ENCODE measurements at places on chromosomes 1 and 21.

DNA sequence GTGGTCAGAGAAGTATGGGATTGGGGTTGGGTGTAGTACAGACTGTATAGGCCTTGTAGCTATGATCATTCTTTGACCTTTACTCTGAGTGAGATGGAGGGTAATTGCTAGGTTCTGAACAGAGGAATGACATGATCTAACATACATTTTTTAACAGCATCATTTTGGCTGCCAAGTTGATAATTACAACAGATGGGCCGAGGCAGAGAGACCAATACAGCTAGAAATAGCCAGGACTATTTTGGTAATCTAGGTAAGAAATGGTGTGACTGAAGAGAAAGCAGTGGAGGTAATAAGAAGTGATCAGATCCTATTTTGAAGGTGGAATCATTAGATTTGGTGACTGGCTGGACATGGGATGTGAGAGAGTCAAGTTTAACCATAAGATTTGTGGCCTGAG, 43.5 kb downstream of the RPAP2 start:
- no peak for DNase-seq

DNA sequence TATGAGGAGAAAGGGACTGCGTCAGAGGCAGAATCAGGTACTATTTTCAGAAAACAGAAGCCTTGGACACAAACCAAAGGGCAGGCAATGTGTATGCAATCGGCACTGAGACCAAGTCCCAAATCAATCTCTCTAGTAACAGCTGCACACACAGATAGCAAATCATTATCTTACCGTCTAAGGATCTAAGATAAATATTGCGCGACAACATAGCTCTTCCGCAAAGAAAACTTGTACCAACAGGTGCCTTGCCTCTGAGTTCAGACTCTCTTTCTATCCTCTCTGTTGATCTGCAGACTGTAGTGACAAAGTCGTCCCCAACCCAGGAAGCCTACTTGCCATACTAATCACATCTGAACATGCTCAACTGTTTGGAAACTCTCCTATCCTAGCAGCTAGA, 22.6 kb upstream of the SAMD13 start:
- no peak for DNase-seq

DNA sequence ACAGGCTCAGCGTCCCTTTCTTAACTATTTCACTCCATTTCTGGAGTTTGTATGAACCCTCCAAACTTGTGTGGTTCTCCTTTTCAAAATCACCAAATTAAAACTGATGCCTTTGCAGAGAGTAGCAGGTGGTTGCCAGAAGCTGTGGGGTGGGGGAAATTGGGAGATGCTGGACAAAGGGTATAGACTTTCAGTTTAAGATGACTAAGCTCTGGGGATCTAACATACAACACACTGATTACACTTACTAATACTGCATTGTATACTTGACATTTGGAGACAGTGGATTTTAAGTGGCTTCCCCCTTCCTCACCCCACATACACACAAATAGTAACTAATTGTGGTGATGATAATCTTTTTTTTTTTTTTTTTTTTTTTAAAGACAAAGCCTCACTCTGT, 11.1 kb upstream of the SCYL3 start:
- DNase-seq: no peak

DNA sequence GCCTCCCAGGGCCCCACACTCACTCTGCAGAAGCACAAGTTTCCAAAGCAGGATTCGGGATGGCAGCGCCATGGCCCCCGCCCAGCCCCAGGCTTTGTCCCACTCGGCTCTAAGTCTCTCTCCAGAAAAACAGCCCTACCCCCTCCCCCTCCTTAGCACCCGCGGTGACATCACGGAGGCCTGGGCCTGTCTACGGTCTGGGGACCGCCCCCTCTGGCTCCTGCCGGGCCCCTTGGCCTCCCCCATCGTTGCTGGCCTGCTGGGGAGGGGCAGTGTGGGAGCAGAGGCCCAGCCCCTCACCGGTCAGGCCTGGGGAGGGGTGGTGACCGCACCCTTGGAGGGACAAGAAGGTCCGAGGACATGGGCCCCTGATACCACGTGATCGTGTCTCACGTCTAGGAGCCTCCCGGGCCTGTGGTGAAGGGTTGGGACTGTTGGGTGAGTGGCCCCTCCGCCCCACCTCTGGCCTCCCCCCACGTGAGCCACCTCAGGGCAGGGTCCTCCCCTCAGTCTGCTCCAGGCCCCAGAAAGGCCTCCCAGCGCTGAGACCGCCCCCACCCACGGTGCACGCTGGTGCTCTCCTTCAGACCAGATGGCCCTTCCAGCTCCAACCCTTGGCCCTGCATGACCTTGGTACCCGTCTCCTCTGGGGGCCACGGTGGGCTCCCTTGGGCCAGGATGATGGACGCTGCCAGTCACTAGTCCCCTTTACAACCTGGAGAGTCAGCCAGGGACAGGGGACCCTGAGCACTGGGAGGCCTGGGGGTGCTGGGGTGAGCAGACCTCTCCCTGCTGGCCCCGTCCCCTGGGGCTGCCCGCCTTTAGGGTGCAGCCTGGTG, at the start of gene MXRA8:
MXRA8 (minus strand) TSS at position 123 of the 839 bp plus-strand sequence; CDS start at position 72, 51 bp downstream.
- DNase-seq: no peak

GRCh38 chr1:14082331-14082730, 382.3 kb downstream of the PRDM2 start:
- no peak for DNase-seq

GRCh38 chr1:107637101-107637500, 327.9 kb downstream of the VAV3 start:
- no peak for DNase-seq

DNA sequence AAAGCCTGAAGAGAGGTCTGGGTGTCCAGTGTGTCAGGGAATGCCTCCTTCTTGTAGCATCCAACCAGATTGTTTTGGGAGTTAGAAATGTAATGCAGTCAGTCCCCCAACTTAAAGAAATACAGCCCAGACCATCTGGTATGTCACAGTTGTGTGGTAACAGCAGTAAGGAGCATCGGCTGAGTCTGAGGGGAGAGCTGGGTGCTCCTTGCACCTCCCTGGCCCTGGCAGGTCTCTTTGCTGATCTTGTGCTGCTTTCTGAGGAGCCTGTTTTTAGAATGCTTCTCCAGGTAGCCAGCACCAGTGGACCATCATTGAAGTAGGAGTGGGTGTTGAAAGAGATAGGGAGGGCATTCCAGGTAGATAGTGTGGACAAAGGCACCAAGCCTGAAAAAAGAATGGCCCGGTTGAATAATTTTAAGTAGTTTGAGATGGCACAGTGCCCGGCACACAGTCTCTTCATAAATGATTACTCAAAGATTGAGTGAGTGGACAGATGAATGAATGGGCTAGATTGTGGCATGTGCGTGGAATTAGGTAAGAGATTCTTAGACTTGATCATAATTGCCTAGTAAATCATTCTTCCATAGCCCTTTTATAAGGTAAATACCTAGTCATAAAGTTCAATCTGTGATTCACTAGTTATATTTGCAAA, 46.5 kb downstream of the LAMC1 start:
- DNase-seq: no peak

GRCh38 chr1:37498872-37499617, 15.5 kb downstream of the MEAF6 start:
- no peak for DNase-seq

DNA sequence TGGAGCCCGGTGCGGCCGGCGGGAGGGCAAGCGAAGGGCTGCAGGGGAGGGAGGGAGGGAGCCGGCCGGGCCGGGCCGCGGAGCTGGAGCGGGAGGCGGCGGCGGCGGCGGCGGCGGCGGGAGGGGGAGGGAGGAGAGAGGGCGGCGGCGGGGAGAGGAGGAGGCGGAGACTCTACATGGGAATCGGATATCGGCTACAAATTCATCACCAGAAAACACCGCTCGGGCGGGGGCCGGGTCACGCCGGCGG, at the start of gene AKT3:
AKT3 (minus strand) TSS at position 42 of the 250 bp plus-strand sequence. CDS start 7,073 bp downstream, outside the sequence.
- no peak for DNase-seq

GRCh38 chr1:203166192-203166940, 9.3 kb downstream of the MYBPH start:
- DNase-seq: no peak

- DNase-seq: no peak
Observed at GRCh38 chr1:244970236-244970743, 105.9 kb upstream of the HNRNPU start.

DNA sequence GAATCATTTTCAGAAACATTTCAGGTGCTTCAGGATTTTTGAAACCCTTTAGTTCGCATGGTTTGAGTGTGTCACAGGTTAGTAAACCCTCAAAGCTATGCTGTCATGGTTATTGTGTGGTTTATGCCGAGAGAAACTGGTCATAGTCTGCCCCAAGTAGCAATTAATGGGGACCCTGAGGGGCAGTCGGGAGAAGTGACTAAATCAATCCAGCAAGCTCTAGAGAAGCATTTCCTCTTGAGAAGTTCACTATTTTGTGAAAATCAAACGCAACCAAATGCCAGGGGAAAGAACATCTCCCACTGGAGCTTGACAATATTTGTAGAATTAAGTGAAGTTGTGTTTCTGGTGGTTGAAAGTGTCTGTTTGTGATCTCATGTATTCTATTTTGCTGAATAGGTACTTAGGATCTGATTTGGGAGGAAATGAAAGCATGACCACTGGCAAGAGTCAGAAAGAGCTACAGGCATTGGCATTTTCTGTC, 63.0 kb upstream of the BACH1 start:
- DNase-seq: no peak

GRCh38 chr21:45109831-45110492, 35.6 kb downstream of the ADARB1 start:
- no peak for DNase-seq

DNA sequence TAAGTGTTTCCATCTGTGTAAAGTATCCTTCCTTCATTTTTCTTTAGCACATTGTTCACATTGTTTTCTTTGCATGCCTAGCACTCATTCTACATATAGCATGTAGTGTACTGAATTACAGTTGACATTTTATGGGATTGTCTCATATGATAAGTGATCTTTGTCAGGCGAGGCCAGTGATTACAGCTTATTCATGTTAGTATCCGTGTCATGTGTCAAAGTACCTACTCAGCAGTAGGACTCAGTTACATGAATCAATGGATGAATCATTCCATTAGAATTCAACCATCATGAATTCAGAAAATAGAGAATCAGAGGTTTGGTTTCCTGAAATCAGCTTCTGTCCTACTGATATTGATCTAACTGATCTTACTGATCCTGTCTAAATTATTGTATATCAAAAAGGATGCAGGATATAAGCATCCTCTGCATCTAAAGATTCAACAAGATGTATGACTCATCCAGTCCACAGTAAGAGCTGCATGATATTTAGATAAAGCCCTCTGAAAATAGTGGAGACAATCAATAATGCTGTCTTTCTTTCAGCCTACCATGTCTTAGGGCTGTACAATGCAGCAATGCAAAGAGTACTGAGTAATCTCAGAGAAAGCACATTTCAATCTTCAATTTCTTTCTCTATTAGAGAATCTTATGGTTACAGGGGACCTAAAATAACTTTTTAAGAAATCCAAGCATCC, 20.7 kb upstream of the HRNR start:
- DNase-seq: no peak

DNA sequence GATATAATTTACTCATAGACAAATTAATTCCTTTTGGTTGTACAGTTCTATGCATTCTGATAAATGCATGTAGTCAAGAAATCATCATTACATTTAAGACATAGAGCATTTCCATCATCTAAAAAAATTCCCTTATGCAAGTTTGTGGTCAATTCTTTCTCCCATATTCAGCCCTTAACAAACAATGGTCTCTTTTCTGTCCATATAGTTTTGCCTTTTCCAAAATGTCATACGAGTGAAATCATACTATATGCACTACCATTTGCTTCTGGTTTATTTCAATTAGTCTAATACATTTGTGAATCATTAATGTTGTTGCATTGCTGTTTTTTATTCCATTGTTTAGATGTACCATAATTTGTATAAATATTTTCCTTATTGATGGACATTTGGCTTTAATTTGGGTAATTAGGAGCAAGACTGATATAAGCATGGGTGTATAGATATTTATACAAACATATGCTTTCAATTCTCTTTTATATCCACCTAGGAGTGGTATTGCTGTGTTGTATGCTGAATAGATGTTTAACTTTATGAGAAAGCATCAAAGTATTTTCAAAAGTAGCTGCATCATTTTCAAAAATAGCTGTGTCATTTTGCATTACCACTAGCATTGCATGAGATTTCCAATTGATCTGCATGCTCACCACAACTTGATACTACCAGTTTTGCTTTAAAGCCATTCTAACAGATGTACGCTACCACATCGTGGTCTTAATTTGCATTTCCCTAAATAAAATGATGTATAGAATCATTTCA, 397.0 kb upstream of the ADAMTS5 start:
- no peak for DNase-seq

DNA sequence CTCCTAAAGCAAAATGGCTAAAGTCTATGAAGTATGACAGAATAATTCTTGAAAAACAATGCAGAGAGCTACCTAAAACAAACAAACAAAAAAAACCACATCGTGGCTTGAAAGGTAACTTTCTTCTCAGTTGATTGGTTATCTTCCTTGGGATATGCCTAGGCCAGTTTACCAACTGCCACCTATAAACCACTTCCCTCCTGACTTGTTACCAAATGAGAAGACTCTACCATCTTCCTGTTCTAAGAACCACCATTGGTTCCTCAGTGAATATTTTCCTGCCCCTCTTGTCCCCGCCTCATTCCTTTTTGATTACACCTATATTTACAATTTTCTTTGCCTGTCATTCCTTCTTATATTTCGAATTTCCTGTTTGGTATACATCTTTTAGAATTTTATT, 336.6 kb downstream of the SIPA1L2 start:
- DNase-seq: no peak

DNA sequence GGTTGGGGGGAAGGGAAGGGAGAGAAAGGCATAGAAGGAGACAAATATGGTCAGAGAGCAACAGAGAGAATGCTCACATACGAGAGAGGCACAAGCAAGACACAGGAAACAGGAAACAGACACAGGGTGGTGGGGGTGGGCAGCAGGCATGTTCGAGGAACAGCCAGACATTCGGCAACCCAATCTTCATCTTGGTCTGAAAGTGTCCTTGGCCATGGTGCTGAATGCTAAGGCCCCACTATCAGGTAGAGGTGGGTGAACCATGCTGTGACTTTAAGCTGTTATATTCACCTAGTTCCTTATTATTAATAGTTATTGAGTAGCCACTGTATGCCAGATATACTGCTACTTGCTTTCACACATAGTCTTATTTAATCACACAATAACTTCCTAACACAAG, 109.2 kb downstream of the DDX20 start:
- DNase-seq: no peak

DNA sequence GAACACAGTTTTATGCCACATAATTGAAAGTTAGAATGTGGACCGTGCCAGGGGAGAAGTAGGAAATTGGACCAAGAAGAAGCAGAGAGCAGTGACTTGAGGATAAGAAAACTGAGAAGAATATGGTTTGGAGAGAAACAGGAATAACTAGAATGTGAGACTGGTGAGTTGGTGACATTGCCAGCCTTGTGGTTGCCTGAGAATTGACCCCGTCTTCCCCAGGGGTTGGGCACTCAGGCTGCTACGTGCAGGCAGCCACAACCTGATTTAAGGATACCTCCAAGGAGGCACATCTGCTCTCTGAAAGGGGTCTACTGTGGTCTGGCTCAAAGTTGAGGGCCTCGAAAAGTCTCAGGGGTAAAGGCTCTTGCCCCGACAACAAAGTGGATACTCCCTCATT, 112.1 kb upstream of the ARTN start:
- no peak for DNase-seq

GRCh38 chr1:59393211-59394180, 96.6 kb downstream of the FGGY start:
- DNase-seq: no peak

- no peak for DNase-seq
Observed at GRCh38 chr1:112002514-112002913, 13.0 kb upstream of the KCND3 start.

GRCh38 chr21:43667191-43667904, 8.0 kb downstream of the RRP1B start:
- no peak for DNase-seq
